Iris pigment epithelial cell (primary cell): ENCODE measurements at places on chromosomes 11 and 22.

DNA sequence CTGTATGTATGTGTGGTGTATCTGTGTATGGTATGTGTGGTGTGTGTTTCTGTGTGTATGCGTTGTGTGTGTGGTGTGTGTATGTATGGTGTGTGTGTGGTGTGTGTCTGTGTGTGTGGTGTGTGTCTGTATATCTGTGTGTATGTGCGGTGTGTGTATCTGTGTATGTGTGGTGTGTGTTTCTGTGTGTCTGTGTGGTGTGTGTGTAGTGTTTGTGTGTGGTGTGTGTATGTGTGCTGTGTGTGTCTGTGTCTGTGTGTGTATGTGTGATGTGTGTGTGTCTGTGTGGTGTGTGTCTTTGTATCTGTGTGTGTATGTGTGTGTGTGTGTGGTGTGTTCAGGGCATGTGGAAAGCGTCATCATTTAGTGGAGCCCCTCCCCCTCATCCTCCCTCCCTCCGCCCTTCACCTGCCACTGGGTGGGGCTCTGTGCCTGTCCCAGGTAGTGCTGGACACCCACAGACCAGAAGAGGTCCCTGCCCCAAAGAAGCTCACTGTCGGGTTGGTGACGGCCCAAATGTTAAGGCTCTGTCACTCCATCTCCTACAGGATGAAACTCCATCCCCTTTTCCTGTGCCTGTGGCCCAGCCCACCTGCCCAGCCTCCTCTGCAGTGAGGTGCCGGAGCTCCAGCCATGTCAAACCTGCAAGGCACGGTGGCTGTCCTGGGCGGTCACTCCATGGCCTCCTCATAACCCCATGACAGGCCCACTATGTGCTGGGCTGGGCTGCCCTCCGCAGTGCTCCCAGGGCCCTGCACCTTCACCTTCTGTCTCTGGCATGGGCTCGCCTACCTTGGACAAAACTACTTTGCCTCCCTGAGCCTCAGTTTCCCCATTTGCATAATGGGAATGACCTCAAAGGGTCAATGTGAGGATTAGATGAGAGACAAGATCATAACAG lies 23.4 kb upstream of the SHISAL1 start:
- no peak for DNase-seq

DNA sequence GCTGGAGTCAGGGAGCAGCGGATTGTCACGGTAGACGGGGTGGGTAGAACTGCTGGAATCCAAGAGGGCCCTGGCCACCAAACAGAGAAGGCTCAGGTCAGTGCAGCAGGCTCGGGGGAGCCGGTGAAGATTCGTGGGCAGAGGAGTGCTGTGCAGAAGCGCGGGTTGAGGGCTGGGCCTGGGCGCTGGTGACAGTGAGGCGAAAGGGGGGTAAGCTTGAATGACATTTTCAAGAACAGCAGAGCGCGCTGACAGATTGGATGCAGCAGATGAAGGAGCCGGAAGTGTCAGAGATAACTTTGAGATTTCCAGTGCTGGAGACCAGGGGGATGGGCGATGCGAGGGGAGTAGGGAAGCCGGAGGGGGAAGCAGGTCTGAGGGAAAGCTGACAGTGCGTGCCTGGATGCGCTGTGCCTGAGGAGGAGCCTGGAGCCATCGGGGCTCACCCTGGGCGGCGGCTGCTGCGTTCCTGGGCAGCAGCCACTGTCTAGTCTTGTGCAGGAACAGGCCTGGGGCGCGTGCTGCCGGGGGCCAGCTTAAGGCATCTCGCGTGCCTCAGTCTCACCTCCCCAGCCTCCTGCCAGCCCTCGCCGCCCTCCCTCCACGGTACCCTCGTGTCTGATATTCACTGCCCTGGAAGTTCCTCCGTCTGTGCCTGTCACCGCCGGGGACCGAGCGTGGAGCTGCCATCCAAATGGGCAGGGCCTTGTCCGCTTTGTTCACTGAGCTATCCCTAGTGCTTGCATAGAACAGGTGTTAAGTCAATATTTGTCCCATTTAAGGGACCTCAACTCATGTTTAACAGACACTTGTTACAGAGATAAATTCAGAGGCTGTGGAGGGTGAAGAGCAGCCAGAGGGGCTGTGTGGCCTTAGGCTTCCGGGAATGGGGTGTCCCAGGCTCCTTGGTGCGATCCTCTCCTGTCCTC lies 5.2 kb downstream of the GRIK4 start:
- DNase-seq = no peak

DNA sequence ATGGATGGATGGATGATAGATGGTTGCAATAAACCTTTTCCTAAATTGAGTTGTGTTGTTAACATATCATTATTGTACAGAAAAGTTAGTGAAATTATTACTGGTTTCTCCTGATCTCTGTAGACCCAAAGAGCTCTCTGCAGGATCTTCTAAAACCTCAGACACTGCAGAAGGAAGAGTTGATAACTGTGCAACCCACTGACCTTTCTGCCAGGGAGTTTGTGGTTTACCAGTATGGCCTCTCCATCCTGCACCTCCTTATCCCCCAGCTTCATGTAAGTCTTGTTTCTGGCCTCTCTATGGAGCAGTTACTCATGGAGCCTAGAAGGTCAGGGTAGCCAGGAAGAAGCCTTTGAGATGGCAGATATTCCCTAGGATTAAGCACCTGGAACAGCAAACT lies 45.6 kb downstream of the BTG4 start:
- DNase-seq = no peak

GRCh38 chr11:116641561-116642045 lies 131.2 kb downstream of the BUD13 start:
- peak; percentile 7 for DNase-seq

DNA sequence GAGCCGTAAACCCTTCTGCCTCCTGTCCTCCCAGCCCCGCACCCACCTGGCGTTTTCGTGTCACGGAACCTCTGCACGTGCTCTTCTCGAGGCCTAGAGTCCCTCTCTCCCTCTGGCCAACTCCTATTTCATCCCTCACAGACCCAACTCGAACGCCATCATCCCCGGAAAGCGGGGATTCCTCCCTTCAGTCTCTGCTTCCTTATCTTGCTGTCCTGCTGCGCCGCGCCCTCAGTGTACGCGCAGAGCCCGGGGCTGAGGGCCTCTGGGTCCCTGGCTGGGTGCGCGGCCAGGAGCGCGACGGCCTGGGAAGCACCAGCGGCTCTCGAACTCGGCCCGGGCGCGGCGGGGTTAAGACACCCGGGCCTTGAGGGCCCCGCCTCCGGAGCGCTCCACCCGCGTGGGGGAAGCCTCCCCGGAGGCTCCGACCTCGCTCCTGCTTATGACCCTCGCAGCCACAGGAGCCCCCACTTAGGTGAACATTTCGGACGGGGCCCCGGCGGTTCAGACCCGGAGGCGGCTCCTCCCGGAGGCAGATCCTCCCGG lies 398 bp upstream of the ATG16L2 start:
- DNase-seq = peak; percentile 80

GRCh38 chr11:41222236-41222635 lies 237.2 kb downstream of the LRRC4C start:
- no peak for DNase-seq

DNA sequence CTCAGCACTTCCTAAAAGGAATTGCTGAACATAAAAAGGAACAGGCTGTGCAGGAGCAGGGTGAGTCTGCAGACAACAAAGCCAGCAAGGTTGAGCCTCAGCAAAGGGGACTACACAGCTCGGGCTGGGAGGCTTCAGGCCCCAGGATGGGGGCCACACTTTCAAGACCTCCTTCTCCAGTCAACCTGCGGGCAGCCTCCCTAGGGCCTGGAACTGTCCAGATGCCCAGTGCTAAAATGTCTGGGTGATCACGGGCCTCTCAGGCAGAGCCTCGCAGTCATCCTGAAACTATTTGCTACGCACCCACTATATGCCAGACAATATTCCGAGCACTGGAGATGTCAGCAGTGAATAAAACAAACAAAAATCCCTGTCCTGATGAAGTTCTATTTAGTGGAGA lies 3.9 kb upstream of the NEFH start:
- DNase-seq = no peak

DNA sequence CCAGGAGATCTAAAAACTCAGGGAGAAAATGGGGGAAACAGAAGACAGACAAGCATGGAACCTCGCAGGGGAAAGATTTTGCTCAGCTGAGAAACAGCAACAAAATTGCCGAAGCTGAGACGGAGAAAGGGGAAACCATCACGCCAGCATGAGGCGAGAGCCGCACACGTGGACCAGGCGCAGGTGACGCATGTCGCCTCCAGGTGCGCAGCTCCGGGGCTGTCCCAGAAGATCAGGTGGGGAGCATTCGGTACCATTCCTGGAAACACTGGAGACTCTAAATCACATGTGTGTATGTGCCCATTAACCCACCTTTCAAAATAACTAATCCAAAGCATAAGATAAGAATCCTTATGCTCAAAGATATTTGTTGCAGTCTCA lies 121.7 kb downstream of the BRD1 start:
- no peak for DNase-seq

DNA sequence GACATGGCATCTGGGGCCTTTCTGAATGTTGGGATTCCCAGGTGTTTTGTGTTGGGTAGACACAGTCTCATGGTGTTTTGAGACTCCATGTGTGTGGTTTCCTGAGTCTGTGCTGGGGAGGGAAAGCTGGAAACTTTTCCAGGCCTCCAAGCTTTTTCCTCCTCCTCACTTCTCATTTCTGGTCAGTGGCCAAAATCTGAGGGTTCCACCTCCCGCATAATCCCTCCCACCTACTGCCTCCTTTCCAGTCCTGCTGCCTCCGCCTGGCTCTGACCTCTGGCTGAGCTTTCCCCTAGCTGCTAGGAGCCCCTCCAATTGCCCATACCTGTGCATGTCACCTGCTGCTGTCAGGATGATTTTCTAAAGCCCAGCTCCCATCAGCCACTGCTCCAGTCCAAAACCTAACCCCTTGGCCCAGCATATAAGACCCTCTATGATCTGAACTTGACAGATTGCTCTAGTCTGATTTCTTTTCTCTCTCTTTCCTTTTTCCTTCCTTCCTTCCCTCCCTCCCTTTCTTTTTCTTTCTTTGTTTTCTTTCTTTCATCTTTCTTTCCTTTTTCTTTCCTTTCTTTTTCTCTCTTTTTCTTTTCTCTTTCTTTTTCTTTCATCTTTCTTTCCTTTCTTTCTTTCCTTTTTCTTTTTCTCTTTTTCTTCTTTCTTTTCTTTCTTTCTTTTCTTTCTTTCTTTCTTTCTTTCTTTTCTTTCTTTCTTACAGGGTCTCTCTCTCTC lies 51.4 kb upstream of the NECTIN1 start:
- DNase-seq = no peak

- DNase-seq = no peak
Observed at GRCh38 chr11:35748644-35749043, 86.1 kb downstream of the TRIM44 start.

- DNase-seq = no peak
Observed at GRCh38 chr22:48677621-48678020, 1150.1 kb downstream of the BRD1 start.

GRCh38 chr11:34192481-34193401 lies 87.3 kb downstream of the NAT10 start:
- DNase-seq = peak; percentile 93

GRCh38 chr11:112016765-112017376 lies 8.3 kb upstream of the DLAT start:
- peak; percentile 80 for DNase-seq

DNA sequence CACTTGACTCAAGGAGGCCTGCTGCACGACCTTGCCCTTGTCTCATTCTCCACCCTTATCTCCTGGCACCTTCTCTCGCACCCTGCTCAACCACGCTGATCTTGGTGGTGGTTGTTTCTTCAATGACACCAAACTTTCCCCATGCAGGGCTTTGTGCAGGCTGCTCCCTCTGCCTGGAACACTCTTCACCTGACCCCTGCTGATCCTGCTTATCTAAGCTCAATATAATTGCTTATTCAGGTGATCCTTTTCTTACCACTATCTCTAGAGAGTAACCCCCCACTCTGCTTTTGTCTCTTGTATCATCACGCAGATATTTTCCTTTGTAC lies 604.4 kb downstream of the BUD13 start:
- DNase-seq = no peak

- DNase-seq = peak; percentile 8
Observed at GRCh38 chr11:110410651-110411050, 19.1 kb upstream of the FDX1 start.

DNA sequence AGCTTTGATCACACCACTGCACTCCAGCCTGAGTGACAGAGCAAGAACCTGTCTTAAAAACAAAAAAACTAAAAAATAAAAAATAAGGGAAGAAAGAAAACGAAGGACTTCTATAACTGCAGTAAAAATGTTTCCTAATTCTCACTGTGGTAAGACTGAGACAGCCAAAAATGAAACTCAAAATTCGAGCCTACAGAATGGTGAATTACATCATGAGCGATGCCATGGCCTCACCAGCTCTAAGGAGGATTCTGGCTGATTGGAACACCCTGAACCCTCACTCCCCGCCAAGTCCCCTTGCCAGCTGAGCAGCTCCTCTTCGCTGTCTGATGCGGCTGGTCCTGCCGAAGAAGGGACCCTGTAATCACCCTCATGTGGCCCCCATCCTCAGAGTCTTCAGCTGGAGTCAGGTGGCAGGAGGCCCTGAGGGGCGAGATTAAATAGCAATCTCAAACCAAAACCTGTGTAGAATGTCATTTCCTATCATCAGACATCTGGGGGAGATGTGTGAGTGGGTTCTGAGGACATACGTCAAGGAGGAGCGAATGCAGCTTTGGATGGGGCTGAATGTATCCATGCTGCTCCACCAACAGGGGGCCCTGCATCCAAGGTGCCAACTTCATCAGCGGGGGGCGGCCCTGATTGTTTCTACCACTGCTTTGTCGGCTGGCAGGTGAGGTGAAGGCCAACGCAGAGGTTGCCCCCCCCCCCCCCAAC lies 29.2 kb downstream of the PDGFB start:
- DNase-seq = no peak

DNA sequence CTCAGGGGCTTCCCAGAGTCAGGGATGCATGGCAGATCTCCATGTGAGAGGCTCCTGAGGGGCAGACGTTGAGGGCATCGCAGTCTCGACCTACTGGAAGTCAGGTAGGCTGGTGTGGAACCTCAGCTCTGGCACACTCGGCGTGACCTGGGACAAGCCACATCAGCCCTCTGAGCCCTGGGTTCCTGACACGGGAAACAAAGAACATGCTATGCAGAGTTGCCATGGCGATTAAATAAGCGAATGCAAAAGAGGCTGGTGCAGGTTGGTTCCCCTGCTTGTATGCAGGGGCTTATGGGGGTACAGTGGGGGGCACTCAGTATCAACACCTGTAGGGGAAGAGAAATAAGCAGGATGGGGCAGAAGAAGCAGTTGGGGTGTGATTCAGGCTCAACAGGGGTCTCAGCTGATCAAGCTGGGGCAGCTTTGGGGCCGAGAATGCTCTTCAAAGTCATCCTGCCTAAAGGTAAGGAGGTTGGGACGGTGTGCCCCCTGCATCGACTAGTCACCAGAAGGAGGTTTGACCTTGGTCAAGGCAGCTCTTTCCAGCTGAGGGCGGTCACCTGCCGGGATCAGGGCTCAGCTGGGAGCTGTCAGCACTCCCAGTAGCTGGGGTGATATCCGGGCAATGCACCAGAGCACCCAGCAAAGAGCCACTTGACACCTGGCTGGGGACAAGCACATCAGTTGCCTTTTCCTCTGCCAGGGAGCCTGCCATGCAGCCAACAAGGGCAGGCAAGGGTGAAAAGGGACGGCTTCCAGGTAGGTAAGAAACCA lies 442.7 kb downstream of the MIAT start:
- no peak for DNase-seq
